ENCODE measurements at places on chromosomes 4 and X. TPM values are rescaled to one million over a fixed set of nuclear protein-coding genes. Genes with fewer than 3 reads are reported as not detected.
A peak's percentile ranks its signal among the peaks of the same experiment; 100 is the strongest.

DNA sequence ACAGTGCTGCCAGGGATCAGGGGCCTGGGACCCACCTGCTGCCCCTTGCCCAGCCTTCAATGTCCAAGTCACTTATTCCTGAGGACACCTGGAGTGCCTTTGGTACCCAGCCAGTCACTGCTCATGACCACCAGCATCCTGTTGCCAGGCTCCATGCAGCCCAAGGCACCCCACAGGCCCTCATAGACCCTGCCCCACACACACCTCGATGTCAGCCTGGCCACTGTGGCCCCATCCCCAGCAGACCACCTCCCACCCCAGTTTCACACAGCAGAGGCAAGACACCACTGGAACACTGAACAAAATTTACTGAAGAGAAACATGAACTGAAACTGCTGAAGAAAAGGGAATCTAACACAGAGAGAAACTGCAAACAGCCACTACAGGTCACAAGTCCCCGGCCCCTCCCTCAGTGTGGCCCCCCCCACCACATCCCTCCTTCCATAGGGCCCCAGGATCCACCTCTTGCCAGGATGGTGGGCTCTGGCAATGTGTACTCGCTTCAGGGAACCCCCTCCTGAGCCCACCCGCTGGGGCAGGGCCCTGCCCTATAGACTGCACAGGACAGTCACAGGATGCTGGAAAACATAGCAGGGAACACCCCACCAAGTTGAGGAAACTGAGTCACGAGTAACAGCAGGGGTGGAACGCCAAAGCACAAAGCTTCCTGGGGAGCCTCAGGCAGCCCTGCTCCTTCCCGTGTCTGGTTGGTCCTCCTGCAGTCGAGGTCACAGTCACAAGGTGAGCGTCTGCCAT is 5.2 kb downstream of the PNMA5 start:
- H3K27ac ChIP-seq, result no peak overlapping the region
- H3K36me3 ChIP-seq, result no peaks in the 10 kb centered on the region
- H3K27me3 ChIP-seq, result no peaks in the 10 kb centered on the region
- no peak for DNase-seq
- no peaks in the 10 kb centered on the region for H3K4me1 ChIP-seq
- no peak overlapping the region for H3K4me3 ChIP-seq

DNA sequence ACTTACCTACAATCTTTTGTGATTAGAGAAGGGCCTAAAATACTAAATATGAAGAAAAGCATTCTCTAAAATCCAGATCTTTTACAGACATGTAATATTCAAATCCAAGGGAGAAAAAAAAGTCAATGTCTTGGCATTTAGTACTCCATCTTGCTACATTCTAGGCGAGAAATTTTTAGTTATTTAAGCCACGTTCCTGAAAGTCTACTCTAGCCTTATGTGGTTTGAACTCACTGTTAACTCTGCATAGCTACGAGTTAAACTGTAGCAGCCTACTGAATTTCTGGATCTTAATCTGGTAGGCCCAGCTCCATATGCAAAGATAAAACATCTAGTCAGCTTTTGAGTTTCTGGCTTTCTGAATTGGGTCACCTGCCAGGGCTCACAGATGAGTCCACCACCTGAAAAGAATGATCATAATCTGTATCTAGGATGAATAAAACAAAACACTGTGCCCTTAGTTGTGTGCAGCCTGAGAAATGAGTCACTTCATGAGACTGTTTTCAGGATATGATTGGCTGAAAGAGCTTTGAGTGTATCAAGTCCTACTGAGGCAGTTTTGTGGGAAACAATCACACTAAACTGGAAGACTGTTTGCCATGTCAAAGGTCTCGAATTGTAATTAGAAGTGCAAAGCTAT is 3.2 kb upstream of the NEK1 start:
- peaks cover 4% of the 10 kb centered on the region for H3K36me3 ChIP-seq
- H3K27ac ChIP-seq, result no peak overlapping the region
- H3K4me1 ChIP-seq, result peaks cover 7% of the 10 kb centered on the region
- no peak overlapping the region for H3K4me3 ChIP-seq
- no peak for DNase-seq

DNA sequence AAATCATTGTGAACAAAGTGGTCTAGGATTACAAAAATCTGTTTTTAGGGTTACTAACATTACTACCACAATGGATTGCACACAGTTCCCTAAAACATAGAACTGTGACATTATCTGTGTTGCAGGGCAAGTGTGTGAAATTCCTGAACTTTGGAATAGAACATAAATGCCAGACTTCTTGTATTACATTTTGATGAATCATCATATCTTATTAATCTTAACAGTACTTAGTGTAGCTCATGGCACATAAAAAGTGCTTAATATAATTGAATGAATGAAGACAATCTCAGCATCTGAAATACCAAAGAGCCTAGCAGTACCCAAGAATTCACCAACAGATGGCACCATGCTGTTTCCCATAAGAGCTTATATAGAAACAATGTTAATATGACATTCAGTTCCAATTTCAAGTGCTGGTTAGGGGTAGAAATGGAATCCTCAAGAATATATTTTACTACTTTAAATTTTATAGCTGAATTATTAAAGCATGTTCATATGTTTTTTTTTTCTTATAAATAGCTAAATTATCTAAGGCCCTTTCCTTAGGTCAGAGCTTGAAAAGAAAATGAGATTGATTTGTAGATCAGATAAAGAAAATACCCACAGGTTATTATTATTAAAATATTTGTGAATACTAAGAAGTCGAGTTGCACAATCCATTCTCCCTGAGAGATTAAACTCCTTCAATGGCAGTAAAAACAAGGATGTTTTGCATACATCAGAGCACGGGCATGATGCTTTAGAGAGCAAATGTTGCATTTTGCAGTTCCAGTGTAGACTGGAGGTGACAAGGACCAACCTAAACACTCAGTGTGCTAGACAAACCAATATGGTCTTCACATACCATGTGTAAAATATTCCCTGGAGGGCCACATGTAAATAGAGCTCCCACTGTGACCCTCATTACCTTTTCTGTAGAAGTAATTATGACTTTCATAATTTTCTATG is 25.7 kb upstream of the SHISA3 start:
- DNase-seq, result peak; percentile 13
- H3K27me3 ChIP-seq, result no peaks in the 10 kb centered on the region
- no peaks in the 10 kb centered on the region for H3K4me1 ChIP-seq
- no peak overlapping the region for H3K27ac ChIP-seq
- H3K4me3 ChIP-seq, result no peak overlapping the region

DNA sequence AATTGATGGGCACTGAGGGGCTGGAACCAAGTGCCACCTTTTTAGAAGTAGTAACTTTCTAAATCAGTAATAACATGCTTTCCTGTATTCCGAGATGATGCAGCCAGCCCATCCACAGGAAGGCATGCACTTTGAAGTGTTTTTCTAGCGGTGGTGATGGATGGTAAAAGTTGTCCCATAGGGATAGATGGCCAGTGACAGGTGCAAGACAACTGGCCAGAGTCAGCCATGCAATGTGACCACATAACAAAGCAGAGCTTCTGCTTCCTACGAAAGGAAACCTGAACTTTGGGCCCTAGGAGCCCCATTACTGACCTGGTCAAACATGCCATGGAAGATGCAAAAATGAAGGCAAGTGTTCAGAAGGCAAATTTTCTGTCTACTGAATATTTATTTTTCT is 72.3 kb downstream of the NR3C2 start:
- H3K27me3 ChIP-seq, result no peaks in the 10 kb centered on the region
- no peaks in the 10 kb centered on the region for H3K36me3 ChIP-seq
- no peaks in the 10 kb centered on the region for H3K4me1 ChIP-seq
- no peak overlapping the region for H3K27ac ChIP-seq
- H3K4me3 ChIP-seq, result no peak overlapping the region

DNA sequence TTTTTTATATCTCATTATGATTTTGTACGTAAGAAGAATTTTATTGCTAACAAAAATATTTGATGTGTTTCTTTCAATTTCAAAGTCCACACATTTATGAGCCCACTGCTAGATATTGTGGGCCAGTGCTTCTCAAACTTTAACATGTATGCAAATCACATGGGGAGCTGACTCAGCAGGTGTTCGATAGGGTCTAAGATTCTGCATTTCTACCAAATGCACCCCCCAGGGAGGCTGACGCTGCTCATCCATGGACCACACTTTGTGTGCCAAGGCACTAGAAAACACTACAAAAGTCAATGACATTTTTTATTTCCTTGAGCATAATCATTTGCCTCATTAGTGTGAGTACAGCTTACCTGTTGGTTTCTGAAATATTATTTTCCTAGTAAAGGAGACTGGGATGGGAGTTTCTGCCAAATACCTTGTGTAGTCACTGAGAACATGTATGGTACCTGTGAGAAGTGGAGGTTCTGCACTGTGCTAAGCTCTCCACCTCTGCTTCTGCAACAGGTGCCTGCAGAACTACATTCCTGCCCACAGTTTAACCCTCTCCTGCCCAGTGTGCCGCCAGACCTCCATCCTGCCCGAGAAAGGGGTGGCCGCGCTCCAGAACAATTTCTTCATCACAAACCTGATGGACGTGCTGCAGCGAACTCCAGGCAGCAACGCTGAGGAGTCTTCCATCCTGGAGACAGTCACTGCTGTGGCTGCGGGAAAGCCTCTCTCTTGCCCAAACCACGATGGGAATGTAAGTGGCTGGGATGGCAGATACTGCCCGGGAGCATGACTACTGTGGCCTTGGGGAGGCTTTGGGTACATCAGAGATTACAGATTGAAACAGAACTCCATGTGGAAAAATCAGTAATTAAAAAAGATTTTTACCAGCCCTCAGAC is 68.9 kb upstream of the MND1 start:
- H3K4me3 ChIP-seq, result no peak overlapping the region
- H3K27me3 ChIP-seq, result no peaks in the 10 kb centered on the region
- no peak for DNase-seq

- H3K36me3 ChIP-seq, result no peaks in the 10 kb centered on the region
- no peaks in the 10 kb centered on the region for H3K4me1 ChIP-seq
- no peak overlapping the region for H3K4me3 ChIP-seq
- H3K27ac ChIP-seq, result no peak overlapping the region
Measured at GRCh38 chr4:128635141-128635954, 174.2 kb upstream of the JADE1 start.

DNA sequence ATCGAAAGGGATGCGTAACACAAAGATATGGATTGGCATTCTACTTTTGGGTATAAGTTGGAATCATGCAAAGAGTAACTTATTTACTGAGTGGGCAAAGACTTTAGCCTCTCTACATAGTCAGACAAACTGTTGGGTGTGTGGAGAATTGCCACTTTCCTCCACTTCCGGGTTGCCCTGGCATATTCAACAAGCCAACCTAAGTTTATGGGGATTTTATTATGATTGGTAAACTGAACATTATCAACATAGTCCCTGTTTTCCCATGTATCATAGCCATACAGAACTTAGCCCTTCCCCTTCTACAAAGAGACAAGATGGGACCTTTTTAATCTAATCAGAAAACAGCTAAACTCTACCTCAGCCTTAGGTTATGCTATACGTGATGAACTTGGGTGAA is 121.6 kb downstream of the AGTR2 start:
- no peaks in the 10 kb centered on the region for H3K36me3 ChIP-seq
- no peak overlapping the region for H3K4me3 ChIP-seq
- H3K27ac ChIP-seq, result no peak overlapping the region
- no peaks in the 10 kb centered on the region for H3K27me3 ChIP-seq
- no peak for DNase-seq

GRCh38 chrX:19592952-19593351 is 77.6 kb upstream of the MAP3K15 start:
- no peak for DNase-seq
- H3K27me3 ChIP-seq, result no peaks in the 10 kb centered on the region
- no peak overlapping the region for H3K27ac ChIP-seq
- no peaks in the 10 kb centered on the region for H3K4me1 ChIP-seq
- no peaks in the 10 kb centered on the region for H3K36me3 ChIP-seq

GRCh38 chr4:56575820-56576429 is 70.3 kb downstream of the ARL9 start:
- H3K27me3 ChIP-seq, result no peaks in the 10 kb centered on the region
- H3K4me1 ChIP-seq, result no peaks in the 10 kb centered on the region
- H3K36me3 ChIP-seq, result no peaks in the 10 kb centered on the region

DNA sequence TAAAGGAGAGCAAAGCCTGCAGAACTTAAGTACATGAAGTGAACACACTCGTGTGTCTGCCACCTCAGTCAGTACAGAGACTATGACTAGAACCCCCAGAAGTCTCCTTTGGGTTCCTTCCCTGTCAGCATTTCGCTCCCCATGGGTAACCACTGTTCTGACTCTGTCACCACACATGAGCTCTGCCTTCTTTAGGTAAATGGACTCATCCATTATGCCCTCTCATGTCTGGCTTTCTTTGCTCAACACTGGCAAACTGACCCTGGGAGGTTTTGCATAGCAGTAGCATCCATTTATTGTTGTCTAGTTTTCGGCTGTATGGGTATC is 38.5 kb downstream of the TBC1D14 start:
- H3K36me3 ChIP-seq, result no peaks in the 10 kb centered on the region
- H3K27me3 ChIP-seq, result no peaks in the 10 kb centered on the region
- no peak overlapping the region for H3K27ac ChIP-seq

GRCh38 chr4:142405021-142405694 is 440.9 kb downstream of the INPP4B start:
- no peaks in the 10 kb centered on the region for H3K36me3 ChIP-seq
- H3K4me1 ChIP-seq, result peaks cover 25% of the 10 kb centered on the region
- peak overlapping the region; percentile 43 for H3K4me3 ChIP-seq
- no peak for DNase-seq
- peak overlapping the region; percentile 92 for H3K27ac ChIP-seq
- no peaks in the 10 kb centered on the region for H3K27me3 ChIP-seq

BEX3 gene
- 59.3 TPM for total RNA-seq

ZAR1 gene
- total RNA-seq, result not detected

MSX1 gene
- 3.4 TPM for total RNA-seq

EDA gene
- total RNA-seq, result 0.23 TPM
